ENCODE measurements at places on chromosomes 12 and 14.

DNA sequence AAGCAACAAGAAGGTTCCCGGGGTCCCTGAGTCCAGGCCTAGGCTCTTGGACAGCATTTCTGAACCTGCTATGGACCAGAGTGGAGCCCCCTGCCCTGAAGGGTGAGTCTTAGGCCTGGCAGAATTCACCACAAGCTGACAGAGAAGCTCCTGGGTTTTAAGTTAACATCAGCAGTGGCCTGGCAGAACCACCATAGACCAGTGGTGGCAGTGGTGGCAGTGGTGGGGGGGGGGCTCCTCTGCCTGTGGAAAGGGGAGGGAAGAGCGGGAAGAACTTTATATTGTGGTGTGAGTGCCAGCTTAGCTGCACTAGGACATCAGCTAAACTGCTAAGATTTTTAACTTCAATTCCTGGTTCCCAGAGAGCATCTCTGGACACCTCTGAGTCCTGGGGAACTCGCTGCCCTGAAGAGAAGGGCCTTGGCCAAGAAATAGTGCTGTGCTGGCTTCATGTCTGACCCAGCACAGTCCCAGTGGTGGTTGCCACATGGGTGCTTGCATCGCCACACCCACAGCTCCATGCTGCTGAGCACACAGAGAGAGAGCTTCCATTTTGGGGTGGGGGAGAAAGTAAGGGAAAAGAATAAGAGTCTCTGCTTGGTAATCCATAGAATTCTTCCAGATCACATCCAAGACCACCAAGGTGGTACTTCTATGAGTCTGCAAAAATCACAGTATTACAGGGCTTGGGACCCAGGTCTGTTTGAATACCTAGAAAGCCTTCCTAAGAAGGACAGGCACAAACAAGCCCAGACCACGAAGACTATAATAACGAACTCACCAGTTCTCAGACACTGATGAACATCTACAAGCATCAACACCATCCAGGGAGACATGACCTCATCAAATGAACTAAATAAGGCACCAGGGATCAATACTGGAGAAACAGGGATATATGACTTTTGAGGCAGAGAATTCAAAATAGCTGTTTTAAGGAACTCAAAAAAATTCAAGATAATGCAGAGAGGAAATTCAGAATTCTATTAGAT, 20.4 kb upstream of the RNF212B start:
- DNase-seq, result no peak

- no peak for DNase-seq
Measured at GRCh38 chr14:33347796-33348195, 409.1 kb downstream of the NPAS3 start.

GRCh38 chr14:65483647-65484046, 71.1 kb downstream of the FUT8 start:
- no peak for DNase-seq

DNA sequence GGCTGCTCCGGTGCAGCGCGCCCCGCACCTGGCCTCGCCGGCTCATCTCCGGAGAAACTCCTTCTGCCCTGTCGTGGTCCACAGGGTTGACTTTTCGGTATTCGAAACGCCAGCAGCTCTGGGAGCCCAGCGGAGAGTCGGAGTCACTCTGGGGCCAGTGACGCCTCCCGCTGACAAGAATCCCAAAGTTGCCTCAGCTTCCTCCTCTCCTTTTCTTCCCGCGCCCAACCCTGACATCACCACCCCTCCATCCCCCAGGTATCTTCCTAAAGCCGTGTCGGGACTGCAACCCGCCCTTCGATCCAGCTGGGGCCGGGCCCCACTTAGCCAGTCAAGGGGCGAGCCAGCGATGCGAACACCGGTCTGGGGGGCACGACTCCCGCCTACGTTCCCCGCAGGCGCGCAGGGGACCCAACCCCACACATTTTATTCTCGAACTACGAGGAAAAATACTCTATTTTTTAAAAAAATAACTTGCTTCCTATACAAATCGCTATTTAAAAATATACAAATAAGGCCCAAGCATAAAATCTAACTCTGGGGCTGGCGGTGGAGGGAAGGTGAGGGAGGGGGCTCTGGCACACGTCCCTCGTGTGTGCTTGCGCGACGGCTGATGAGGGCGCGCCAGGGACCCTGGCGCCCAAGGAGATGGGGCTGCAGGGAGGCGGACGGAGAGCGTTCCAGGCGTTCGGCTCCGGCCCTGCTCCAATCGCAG, 2.1 kb downstream of the NKX2-8 start:
- no peak for DNase-seq

DNA sequence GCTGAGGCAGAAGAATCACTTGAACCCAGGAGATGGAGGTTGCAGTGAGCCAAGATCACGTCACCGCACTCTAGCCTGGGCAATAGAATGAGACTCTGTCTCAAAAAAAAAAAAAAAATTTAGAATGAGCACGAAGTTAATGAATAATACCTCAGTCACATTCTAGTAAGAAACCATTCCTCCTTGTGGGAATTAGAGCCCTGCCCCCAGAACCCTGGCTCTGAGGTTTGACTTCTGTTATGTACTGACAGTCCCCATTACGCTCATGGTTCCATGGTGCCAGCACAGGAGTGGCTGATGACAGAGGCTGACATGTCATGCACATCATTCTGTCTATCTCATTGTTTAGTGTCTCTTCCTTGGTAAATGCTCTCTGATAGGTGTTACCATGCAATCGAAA, 132.6 kb upstream of the FGD4 start:
- no peak for DNase-seq

GRCh38 chr12:81441629-81442028, 317.5 kb downstream of the PPFIA2 start:
- DNase-seq, result no peak
